ENCODE measurements at places on chromosomes 11 and 22.

GRCh38 chr11:47607380-47607779 is 13.2 kb upstream of the C1QTNF4 start:
- DNase-seq = no peak

- no peak for DNase-seq
Measured at GRCh38 chr11:111225881-111226280, 19.6 kb upstream of the POU2AF2 start.

- DNase-seq = no peak
Measured at GRCh38 chr11:123523539-123523938, 93.5 kb downstream of the GRAMD1B start.

- DNase-seq = no peak
Measured at GRCh38 chr11:115153135-115153534, 351.1 kb downstream of the CADM1 start.

DNA sequence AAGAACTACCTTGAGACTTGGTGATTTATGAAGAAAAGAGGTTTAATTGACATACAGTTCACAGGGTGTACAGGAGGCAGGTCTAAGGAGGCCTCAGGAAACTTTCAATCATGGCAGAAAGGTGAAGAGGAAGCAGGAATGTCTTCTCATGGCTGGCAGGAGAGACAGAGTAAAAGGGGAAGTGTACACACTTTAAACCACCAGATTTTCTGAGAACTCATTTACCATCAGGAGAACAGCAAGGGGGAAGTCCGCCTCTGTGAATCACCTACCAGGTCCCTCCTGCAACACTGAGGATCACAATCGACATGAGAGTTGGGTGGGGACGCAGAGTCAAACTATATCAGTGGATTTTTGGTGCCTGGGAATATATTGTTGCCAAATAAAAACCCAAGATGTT is 40.3 kb upstream of the OR5D13 start:
- no peak for DNase-seq

DNA sequence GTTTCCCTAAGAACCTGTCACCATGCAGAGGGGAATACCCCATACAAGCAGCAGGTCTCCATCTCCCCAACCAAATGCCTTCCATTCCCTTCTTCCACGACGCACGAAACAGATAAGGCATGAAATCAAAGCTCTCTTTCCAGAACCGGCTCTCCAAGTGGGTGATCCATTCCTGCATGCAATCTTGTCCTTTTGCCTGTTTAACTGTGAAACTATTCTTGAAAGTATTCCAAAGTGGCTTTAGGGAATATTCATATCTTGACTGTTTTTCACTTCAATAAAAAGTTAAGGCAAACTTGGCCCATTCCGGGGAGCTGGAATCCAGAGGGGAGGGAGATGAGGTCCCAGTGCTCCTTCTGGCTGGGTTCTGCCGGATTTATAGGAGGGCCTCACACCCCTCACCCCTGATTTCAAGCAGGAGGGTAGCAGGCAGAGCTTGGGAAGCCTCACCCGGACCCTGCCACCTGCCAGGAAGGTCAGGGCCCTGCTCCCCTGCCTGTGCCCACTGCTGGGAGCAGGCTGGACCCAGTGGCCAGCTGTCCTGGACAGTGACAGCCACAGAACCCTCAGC is 60.9 kb downstream of the SCGB1A1 start:
- DNase-seq = no peak

- no peak for DNase-seq
Measured at GRCh38 chr22:43571181-43571580, 159.4 kb downstream of the MPPED1 start.

DNA sequence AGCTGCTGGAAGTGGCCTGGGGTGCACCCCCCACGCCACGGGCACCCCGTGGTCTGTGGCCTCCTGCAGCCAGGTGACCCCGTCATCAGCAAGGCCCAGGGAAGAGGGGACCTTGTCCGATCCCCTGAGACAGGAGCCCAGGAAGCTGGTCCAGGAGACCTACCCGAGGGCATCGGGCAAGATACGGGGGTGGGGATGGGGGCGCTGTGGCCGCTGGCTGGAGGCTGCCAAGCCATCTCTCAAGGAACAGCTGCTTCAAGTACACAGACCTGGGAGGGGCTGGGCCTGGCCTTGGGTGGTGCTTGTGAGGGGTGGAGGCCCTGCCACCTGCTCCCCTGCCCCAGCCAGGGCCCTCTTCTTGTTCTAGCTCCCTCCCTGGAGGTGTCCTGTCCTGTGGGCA is 1272.1 kb downstream of the BRD1 start:
- no peak for DNase-seq

DNA sequence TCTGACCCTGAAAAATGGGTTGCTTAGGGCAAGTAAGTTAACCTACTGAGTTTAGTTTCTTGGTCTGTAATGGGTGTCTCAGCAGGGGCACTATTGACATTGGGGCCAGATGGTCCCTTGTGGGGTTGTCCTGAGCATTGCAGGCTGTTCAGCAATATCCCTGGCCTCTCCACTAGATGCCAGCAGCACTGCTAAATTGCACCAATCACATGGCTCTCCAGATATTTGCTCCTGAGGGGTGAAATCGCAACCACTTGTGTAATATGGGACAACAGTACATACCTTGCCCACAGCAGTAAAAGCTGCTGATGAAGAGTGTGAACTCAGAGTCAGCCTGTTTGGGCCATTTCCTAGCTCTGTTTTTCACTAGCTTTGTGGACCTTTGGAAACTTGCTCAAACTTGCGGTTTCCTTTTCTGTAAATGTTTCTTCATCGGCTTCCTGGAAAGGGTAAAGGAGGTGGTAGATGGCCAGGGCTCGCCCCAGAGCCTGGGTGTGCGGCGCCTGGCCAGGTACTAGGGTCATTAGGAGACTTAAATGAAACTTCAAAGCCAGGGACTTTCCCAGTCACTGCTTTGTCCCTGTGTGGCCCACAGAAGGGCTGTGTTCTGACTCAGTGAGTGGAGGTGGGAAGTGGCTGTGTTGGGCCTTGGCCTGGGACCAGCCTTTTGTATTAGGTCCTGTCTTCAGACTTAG is 13.0 kb downstream of the NCF4 start:
- DNase-seq = no peak

GRCh38 chr11:67732045-67732787 is 57.8 kb upstream of the ALDH3B2 start:
- DNase-seq = peak; percentile 13

DNA sequence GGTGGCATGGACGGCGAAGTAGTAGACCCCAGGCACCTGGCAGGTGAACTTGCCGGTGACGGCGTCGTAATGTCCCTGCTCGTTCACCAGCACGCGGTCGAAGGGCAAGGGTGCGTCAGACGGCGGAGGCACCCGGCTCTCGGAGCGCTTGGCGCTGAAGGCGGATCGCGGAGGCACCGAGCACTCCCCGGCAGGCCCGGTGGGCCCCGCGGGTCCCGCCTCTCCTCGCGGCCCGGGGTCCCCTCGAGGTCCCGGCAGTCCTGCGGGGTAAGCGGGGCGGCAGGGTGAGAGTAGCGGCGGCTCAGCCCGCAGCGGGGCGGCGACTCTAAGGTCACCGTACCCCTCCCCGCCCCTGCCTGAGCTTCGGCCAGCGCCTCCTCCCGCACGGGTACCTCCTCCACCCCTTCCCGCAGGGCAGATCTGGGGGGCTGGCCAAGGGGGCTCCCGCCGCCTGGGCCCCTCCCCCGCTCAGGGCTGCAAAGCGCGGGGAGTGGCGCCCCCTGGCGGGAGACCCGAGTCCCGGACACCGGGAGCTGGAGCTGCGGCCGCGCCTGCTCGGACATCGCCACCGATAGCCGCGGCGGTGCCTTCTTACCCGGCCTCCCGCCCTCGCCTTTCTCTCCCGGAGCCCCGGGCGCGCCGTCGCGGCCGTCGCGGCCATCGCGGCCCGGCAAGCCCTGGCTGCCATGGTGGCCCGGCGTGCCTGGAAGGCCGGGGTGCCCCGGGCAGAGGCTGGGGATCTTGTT is 921 bp downstream of the C1QTNF5 start:
- DNase-seq = peak; percentile 23

- DNase-seq = no peak
Measured at GRCh38 chr11:33867561-33867960, 24.3 kb downstream of the LMO2 start.

- no peak for DNase-seq
Measured at GRCh38 chr11:2109541-2110019, 29.6 kb downstream of the IGF2 start.

DNA sequence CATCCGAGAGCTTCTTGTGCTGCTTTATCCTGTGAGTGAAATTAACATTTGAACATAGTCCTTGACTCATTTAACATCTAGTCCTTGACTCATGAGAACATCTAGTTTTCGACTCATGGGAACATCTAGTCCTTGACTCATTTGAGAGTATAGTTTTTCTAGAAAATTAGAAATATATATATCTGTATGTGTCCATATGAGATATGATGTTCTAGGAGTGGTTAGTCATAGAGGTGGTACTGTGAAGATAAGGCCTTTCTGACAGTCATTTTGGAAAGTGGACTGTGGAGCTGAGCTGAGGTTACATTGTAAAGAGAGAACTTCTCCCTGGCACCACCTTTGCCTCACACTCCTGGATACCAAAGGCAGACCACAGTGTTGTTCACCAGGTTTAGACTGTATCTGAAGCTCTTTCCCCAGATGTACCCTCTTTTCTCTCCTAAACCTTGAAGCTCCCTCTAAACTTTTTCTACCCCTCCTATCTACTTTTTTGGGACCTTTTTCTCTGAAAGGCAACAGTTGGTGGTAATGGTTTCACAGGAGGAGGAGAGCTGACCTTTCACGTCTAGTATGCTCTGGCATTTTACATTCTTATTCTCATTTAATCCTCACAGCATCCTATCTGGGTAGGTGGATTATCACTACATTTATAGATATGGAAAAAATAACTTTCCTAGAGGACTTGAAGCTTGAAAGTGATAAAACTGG is 67.2 kb downstream of the PPP2R1B start:
- DNase-seq = no peak

DNA sequence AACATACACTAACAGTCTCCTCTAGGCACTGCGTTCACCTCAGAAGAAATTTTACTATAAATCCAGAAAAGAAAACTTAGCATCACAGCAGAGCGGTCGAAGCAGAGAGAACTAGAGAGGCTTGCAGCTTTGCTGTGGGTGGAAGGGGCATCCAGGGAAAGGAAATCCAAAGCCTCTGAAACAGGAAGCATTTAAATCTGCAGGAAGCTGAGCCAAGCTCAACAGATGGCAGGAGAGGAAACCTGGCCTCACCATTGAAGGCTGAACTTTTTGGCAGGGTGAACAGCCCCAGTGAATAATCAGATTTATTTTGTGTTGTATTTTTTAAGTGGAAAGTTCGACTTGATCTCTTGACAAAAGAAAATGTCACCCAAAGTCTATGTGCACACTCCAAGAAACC is 858.1 kb downstream of the OPCML start:
- DNase-seq = no peak

GRCh38 chr22:19772673-19773469 is 12.3 kb downstream of the TBX1 start:
- no peak for DNase-seq

- no peak for DNase-seq
Measured at GRCh38 chr11:134569195-134569594, 157.2 kb upstream of the B3GAT1 start.

GRCh38 chr22:43971112-43971511 is 15.9 kb downstream of the SAMM50 start:
- no peak for DNase-seq

GRCh38 chr11:28763876-28764275 is 655.7 kb downstream of the METTL15 start:
- DNase-seq = no peak

GRCh38 chr22:39315389-39315788 is 4.0 kb downstream of the RPL3 start:
- DNase-seq = no peak

- no peak for DNase-seq
Measured at GRCh38 chr11:82003671-82004515, 729.8 kb downstream of the FAM181B start.

GRCh38 chr11:13221722-13222121 is 55.9 kb upstream of the BMAL1 start:
- no peak for DNase-seq

DNA sequence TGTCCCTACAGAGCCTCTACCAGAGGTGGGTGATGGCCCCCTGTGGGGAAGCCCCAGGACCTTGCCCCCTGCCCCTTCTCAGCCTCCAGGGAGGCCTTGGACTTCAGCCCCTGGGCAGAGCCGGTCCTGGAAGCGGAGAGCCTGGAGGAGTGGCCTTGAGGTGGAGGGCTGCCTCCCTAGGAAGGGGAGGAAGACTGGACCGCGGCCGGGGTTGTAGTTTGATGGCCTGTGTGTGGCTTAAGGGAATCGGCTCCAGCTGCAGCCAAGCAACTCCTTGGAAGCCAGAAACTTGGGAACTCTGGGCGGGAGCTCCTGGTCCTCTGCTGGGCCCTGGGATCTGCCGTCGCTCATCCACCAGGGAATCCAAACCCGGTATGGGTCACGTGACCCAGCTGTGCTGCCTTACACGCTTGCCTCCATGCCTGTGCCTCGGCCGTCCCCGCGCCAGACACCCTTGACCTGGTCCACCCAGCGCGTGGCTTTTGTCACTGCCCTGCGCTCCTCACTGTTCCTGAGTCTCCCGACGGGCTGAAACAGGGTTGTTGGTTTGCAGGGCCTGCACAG is 23.5 kb upstream of the ARHGAP8 start:
- DNase-seq = no peak

GRCh38 chr11:80362563-80363340 is 921.9 kb upstream of the TENM4 start:
- DNase-seq = no peak

DNA sequence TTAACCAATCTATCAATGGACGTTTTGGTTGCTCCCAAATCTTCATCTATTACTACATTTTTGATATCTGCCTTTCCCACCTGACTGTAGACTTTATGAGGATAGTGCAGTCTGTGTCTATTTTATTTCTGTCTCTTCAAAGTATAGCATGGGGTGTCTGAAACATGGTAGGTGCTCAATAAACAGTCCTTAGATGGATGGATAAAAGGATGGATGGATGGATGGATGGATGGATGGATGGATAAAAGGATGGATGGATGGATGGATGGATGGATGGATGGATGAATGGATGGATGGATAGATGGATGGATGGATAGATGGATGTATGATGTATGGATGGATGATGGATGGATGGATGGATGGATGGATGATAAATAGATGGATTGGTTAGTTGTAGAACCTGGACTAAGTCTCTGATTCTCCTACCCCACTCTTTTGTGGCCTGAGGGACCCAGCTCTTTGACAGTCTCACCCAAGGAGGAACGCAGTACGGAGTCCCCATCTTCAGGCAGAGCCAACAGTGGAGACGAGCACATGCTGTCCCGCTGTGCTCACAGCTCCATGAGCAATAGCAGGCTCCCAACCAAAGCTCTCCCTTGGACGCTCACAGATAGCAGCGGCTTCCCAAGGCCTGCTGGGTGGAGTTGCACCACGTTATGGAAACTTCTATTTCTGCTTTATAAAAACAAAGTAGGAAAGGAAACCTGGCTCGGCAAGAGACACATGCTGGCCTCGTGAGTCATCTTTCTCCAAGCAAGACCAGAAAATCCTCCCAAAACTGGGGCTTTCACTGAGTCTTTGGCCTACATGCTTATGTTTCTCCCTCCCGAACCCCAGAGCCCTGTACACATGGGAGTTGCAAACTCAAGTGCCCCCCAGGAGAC is 448.0 kb downstream of the MIAT start:
- no peak for DNase-seq

DNA sequence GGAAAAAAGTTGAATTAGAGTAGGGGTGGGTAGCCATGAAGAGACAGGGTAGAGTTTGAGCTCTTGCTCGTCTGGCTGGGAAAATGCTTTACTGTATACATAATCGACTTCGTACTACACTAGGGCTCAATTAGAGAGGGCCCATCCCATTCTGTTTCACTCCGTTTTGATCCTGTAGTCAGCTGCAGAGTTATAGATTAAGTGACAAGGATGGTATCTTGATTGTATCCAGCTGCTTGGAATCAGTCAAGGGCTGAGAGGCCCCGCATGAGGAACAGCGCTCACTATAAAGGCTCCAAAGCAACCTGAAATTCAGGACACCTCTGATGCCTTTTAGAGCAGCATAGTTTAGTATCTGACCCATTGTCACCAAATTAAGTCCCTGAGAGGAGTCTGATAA is 81.6 kb downstream of the ALX4 start:
- no peak for DNase-seq

Data from stimulated activated naive CD4-positive, alpha-beta T cell (primary cell).